ENCODE measurements at places on chromosomes 11 and 22. TPM values are rescaled to one million over a fixed set of nuclear protein-coding genes. Genes with fewer than 3 reads are reported as not detected.

GRCh38 chr11:112620621-112621394 lies 340.4 kb upstream of the NCAM1 start:
- DNase-seq: no peak

Gene APOBEC3B
- total RNA-seq: 68.1 TPM

GRCh38 chr11:93075782-93076181 lies 106.3 kb downstream of the MTNR1B start:
- no peak for DNase-seq

- DNase-seq: no peak
Measured at GRCh38 chr11:128693416-128693712, 508 bp upstream of the FLI1 start.
